Thymus (tissue), 14 donors: ENCODE measurements at places on chromosomes 4 and X.

GRCh38 chr4:476501-476900 is 22.5 kb downstream of the ZNF721 start:
- no peak for DNase-seq

GRCh38 chr4:151012820-151013219 is 2.3 kb downstream of the LRBA start:
- no peak for DNase-seq

DNA sequence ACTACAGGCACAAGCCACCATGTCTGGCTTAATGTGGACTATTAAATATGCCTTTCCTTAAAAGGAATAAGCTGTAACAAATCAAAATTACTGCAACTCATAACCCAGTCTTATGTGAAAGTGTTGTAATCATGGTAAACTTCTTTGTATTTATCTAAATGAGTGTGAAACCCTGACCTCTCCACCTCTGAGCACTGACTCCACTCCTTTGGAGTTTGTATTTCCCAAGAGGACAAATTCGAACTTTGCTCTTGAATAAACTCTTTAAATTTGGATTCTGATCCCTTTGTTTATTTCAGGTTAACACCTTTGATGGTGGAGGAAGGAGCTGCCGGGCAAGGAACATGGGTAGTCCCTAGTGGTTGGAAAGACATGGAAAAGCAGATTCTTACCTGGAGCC is 48.3 kb upstream of the FAM9A start:
- no peak for DNase-seq

GRCh38 chr4:54185866-54186265 is 43.2 kb upstream of the PDGFRA start:
- DNase-seq: no peak

GRCh38 chr4:106816496-106816895 is 219.6 kb downstream of the DKK2 start:
- DNase-seq: no peak

DNA sequence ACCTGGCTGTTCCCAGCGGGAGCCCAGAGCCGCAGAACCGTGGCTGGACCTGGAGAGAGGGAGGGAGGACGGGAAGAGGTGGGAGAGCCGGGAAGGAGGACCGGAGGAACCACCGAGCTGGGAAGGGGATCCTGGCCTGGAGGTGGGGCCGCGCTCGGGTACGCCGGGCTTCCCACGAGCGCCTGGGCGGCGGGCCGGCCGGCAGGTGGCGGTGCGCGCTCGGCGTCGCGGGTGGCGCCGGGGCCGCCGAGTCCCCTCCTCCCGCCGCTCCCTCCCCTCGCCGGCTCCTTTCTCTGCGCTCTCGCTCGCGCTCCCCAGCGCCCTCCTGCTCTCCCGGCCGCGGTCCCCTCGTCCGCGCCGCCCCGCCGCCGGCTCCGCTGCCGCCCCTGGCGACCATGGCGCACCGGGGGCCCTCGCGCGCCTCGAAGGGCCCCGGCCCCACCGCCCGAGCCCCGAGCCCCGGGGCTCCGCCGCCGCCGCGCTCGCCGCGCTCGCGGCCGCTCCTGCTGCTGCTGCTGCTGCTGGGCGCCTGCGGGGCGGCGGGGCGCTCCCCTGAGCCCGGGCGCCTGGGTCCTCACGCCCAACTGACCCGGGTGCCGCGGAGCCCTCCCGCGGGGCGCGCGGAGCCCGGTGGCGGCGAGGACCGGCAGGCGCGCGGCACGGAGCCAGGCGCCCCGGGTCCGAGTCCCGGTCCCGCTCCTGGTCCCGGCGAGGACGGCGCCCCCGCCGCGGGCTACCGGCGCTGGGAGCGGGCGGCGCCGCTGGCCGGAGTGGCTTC is at the start of gene SORCS2:
SORCS2 (plus strand) TSS at position 287 of the 778 bp plus-strand sequence.
- DNase-seq: peak; percentile 35

DNA sequence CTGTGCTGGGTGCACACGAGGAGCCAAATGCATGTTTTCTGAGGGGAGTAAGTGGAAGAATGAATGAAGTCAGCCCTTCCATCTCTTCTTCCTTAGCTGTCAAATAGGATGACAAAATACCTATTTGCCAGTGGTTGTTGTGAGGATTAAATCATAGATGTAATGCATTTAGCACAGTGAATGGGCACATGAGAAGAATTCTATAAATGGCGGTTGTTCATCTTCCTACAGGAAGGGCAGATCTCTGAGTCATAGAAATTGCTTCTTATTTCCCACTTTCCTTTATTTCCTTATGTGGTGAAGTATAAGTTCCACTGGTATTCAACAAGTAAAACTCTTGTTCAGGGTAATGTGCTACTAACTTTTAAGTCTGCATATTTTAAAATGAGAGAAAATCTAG is 83.1 kb downstream of the SORBS2 start:
- DNase-seq: no peak

DNA sequence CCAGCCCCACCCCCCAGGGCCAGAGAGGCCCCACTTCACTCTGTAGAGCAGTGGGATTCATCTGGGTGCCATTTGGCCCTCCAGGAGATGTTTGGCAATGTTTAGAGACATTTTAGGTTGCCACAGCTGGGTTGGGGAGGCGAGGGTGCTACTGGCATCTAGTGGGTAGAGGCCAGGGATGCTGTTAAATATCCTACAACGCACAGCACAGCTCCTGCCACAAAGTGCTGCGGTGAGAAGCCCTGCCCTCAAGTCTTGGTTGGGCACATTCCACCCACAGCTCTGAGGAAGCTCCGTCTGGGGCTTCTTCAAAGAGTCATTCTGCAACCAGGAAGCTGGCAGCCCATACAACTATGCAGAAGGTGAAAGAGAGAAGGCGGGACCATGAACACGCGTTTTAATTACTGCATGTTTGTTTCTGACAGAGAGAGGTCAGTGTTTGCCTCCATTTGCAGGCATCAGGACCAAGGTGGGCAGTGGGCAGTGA is 48.1 kb upstream of the FAM9C start:
- DNase-seq: no peak

DNA sequence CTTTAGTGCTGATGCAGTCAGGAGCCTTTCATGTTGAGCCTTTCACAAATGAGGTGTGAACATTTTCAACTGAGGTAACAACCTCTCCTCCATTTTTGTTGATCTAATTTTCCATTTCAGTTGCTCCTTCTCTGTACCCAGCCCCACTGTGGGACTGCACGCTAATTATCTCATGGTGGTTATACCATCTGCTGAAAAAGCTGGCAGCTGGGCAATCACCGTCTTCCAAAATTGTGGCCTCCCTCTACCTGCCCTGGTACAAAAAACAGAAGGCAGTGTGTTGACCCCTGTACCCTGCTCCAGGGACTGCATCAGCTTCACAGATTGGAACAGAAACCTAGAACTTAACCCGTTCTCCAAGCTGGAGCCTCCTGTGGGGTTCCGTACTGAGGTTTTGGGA is 72.4 kb upstream of the LONRF3 start:
- no peak for DNase-seq
